ENCODE measurements at places on chromosomes 13 and 19. TPM values are rescaled to one million over a fixed set of nuclear protein-coding genes. Genes with fewer than 3 reads are reported as not detected.

LGALS14 gene
- total RNA-seq: not detected

LILRA1 gene
- not detected for total RNA-seq

C1QTNF9B gene
- 0.59 TPM for total RNA-seq

CDC42EP5 gene
- 19.9 TPM for total RNA-seq

GJB2 gene
- total RNA-seq: not detected

DNA sequence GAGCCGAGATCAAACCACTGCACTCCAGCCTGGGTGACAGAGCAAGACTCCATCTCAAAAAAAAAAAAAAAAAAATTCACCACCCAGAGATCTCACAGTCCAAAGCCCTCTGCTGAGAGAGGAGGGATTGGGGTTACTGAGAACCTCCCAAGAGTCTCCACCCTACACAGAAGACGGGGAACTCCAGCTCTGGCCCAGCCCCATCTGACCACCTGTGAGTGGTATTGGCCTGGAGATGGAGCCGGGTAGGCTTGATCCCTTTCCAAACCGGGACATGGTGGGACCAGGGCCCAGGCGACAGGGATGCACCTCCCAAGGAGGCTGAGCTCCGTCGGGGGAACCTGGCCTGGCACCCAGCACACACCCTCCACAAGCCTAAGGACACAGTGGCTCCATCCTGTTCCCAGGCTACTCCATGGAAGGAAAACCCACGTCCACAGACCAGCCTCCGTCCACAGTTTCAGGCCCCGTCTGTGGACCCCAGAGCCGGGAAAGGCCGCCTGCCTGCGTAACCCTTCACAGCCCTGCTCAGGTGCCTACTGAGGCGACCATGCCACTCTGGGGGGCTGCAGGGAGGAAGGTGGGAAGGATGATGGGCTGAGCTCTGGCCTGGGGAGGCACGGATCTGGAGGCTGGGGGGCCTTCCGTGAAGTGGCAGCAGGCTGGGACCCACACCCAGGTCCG is 1.8 kb downstream of the TMEM259 start:
- ATAC-seq: no peak

DNA sequence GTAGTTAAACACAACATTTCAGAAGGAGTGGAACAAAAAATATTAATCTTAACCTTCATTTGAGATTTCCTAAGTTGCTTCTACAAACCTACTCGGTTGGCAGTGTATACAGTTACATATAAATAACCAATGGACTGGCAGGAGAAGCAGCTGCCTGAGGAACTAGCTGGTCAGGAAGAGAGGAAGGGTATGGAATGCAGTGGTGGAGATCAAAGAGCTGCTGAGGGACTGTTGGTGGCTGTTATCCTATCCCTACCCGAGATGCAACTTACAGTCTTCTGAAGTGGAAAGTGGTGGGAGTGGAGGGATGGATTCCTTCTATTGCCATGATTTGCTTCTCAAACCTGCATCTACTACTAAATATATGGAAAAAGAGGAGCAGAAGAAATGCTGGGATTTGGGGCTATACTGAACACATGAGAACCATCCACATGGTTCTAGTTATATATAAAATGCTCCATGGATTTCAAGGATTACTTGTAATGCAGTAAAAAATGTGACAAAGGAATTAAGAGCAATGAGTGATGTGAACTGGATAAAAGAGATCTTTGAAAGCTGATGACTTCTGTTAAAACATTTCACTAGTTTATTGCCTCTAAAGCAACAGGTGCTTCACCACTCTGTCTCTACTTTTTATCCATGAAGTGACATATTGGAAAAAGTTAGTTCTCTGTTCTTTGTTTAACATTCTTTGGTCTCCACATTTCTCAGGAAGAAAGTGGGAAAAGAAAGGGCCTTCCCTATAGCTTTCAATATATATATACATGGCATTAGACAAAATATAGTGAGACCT is 29.9 kb downstream of the MICU2 start:
- ATAC-seq: no peak

- no peak for ATAC-seq
Measured at GRCh38 chr19:32316034-32316433, 29.4 kb upstream of the ZNF507 start.

DNA sequence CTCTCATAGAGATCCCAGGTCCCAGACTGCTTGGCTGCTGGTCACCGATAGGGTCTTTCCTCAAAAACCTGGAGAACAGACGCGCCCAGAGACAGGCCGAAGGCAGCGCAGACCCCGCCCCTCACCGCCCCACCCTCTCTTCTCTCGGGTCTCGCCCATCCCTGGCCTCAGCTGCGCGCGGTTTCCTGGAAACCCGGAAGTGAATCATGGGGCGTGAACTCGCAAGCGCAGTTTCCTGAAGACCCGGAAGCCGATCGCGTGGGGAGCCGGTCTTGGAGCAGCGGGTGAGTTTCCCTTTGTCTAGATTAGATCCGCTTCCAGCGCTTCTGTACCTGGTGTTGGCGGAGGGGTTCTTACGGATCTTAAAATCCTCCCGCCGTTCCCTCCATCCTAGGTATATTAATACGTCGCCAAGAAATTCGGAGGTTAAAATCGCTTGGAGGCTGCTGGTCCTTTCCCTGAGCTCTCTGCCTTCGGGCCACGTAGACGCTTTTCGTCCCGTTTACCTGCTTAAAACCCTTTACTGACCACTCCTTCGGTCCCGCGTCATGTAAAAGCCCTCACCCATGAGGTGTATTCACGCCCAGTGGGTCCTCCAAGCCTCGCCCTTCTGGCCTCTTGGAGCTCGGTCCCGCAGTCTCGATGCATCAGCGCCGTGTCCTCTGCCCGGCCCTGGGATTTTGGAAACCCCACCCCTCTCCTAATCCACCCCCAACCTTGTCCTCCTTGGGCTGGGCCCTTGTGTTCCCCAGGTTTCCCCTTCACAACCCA is at the start of gene ZNF578:
Gene ZNF578 (plus strand): TSS at position 230 of the 771 bp plus-strand sequence. CDS start 48,293 bp downstream, outside the sequence.
- no peak for ATAC-seq

DNA sequence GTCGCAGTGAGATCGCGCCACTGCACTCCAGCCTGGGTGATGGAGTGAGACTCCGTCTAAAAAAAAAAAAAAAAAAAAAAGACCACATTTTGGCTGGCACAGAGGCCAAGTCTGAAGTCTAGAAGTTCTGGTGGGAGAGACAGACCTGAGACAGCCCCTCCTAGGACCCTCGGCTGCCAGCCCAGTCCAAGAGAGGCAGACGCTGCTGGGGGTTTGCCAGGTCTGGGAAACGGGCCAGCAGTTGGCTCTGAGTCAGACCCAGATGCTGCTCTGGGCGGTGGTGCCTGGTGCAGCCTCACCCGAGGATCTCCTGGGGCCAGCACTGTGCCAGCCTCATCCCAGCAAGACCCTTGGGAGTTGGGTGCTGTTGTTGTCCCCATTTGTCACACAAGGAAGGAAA is 5.8 kb downstream of the FCHO1 start:
- ATAC-seq: peak; percentile 54

DNA sequence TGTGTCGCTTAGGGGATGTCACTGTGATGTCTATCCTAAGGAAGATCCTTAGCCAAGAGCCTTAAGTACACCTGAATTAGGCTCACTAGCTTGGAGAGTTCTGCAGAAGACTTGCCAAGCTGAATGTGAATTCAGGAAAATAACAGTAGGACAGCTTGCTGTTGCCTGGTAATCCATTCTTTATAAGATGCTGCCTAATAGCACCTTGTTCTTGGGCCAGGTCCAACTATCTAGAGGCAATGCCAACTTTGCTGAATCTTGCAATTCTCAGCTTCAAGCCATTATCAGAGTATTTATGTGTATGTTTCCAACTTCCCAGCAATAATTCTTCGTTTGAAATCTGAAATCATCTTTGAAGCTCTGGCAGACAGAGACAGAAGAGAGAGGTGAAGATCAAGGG is 102.8 kb downstream of the PCDH17 start:
- ATAC-seq: no peak

DNA sequence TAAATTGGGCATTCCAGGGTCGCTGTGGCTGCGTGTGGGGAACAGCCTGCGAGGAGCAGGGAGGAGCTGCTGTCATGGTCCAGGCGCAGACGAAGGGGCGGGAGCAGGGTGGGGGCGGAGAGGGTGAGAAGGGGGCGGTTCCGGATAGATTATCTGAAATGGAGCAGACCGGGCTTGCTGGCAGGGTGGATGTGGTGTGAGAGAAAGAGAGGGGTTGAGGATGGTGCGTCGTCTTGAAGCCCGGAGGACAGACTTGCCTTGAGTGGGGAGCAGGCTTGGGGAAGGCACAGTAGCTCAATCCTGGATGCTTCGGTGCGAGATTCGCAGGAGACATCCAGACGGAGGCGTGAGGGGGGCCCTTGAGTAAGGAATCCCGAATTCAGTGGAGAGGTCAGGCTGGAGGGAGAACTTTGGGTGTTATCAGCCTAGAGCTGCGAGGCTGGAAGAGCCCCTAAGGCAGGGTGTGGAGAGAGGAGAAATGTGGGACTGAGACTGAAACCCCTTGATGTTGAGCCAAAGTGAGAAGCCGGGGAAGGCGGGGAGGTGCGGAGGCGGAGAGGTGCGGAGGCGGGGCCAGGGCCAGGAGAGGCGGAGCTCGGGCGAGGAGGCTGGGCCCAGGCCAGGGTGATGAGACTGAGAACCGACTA is 40.6 kb downstream of the DPF1 start:
- peak; percentile 95 for ATAC-seq

DNA sequence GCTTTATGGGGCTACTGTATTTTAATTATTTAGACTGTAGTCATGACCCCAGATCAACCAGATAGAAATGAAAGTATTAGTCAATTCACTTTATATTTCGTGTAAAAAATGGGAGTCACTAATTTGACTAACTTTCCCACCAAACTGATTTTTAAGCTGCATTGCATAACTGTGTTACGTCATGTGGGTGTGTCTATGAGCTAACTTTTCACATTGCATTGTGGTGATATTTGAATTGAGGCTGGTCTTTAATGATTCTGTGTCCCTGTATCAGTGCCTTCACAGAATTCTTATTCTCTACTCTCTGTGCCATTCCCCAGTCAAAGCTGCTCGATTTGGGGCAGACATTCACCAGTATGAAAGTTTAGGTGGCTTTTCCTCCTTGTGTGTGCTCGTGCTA is 172.7 kb upstream of the MAB21L1 start:
- ATAC-seq: no peak

DNA sequence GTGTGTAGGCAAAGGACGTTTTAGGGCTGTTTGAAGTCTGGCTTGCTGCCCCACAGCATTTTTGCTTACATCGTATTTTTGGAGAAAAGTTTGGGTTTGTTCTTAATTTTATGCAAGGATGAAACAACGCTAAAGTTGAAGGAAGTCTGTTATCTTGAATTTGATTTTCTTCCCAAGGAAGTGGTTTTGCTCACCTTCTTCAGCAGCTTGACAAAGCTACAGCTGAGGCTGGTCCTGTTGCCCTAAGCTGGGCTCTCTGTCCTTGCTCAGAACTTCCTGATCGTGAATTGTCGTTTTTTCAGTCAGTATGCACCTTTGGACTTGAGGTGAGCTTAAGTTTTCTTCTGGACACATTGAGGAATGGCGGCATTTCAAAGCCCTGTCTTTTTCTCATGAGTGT is 62.1 kb upstream of the GSX1 start:
- no peak for ATAC-seq

DNA sequence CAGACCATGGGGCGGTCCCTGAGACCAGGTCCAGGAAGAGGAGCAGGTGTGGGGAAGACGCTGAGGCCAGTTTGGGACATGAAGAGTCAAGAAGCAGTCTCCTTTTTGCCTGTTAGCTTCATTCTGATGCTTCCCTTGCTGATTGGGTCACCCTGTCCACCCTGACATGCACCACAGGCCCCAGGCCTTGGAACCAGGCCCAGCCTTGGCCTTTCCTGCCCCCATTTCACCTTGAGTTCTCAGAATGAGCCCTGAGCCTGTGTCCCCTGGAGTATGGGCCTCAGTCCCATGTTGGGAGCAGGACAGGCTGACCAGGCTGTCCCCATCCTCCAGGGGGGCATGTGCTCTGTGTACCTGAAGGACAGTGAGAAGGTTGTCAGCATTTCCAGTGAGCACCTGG is 4.9 kb upstream of the TIMM50 start:
- ATAC-seq: no peak

DNA sequence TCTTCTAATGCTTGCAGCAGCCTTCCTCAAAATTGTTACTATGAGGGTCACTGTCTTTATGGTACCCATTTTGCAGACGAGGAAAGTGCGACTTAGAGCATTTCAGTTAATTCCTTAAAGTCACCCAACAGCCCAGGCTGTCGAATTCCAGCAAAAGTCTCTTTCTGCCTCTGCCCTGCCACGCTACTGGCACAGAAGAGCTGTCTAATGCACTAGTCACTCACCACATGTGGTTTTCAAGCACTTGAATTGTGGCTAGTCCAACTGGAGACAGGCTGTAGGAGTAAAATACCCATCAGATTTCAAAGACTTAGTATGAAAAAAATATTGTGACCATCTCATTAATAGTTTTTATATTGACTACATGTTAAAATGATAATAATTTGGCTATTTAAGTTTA is 1.7 kb downstream of the FPR1 start:
- ATAC-seq: no peak

DNA sequence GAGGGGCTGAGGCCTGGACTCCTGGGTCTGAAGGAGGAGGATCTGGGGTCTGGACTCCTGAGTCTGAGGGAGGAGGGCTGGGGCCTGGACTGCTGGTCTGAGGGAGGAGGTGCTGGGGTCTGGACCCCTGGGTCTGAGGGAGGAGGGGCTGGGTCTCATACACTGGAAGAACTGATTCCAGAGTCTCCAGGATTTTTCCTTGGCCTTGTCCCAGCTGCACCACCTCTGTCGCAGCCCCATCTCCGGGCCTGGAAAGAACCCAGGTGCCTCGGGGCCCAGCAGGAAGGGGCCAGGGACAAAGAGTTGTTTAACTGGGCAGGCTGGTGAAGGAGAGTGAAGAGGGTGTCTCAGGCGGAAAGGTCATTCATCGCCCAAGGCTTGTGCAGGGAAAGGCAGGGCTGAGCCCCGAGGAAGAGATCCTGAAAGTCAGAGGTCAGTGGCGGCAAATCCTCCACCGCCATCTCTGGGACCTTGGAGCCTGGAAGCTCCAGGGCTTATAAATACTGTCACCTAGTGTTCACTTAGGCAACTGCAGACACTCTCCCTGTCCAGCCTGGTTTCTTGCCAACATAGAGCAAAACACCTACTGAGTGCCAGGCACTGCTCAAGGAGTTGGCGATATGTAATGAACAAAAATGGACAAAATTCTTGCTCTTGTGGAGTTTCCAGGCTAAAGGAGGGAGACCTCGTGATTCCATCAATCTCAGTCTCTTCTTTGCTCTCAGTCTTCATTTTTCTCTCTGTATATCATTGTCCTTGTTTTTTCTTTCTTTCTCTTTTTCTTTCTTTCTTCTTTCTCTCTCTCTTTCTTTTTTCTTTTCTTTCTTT is 4.4 kb upstream of the KCNN4 start:
- ATAC-seq: peak; percentile 76

Data from motor neuron (in vitro differentiated cells).